ENCODE measurements at places on chromosomes 13 and 19.

GRCh38 chr19:45428384-45429231 lies 4.9 kb upstream of the ERCC1 start:
- DNase-seq, result peak; percentile 48

DNA sequence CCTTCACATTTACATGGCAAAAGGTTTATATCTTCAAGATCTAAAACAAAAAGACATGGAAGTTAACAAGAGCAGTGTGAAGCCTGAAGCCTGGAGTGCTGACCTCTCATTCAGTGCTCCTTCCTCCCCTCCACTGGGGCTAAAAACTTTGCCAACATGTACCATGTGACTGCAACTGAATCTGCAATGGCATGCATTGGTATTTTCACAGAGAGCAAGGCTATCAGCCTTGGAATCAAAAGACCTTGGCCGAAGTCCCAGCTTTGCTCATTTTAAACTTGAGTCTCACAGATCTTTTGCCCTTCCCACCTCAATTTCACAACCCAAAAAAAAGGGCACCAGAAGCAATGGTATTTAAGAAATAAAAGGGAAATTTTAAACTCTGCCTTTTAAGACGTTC lies 325.1 kb downstream of the DCT start:
- no peak for DNase-seq

DNA sequence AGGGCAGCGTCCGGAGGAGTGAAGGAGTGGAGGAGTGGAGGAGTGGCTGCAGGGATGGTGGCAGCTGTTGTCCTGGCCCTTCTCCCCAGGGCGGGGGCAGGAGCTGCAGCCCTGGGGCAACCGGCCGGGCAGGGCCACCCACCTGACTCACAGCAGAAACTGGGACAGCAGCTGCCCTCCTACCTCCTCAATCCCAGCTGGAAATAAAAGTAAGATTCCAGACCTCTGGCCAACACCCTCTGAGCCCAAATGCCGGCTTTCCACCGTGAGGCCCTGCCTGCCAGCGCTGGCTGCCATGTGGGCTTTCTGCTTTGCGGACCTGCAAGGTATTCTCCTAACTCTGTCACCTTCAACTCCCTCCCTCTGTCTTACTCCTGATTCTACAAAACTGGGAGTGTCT lies 3.3 kb upstream of the CLPP start:
- DNase-seq, result no peak

GRCh38 chr19:46637224-46637623 lies 1.2 kb upstream of the GNG8 start:
- no peak for DNase-seq

- DNase-seq, result no peak
Measured at GRCh38 chr13:35672611-35673010, 196.1 kb upstream of the MAB21L1 start.

- peak; percentile 18 for DNase-seq
Measured at GRCh38 chr13:72643311-72643989, 84.0 kb downstream of the MZT1 start.

GRCh38 chr19:1826557-1827521 lies 14.8 kb upstream of the ATP8B3 start:
- no peak for DNase-seq

GRCh38 chr13:97743938-97744337 lies 209.5 kb upstream of the IPO5 start:
- DNase-seq, result no peak

DNA sequence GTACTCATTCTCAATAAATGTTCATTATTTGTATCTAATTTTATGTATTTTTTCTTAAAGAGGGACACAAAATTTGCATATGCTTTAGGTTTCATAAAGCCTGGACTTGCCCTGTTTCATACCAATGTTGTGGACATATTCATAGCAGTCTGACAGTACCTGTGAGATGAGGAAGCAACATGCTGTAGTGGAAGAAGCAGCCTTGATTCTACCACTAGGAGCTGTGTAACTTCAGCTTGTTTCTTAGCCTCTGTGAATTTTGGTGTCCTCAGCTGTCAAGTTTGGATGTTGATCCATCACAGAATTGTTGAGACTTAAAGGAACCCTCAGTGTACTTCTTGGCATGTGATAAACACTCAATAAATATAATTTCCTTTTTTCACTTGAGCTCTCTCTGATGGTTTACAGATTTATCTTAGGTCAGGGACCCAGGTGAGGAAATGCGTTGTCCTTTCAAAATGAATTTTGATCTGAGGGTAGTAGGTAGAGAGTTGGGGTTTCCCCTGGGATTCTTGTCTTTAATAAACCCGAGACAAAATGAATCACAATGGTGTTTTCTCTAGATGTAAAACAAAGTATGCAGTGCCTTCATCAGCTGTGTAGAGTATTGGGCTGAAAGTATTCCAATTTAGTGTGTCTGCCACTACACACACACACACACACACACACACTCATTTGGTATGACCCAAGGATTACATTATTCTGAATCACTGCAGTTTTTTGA lies 152.1 kb downstream of the KCNRG start:
- DNase-seq, result no peak

DNA sequence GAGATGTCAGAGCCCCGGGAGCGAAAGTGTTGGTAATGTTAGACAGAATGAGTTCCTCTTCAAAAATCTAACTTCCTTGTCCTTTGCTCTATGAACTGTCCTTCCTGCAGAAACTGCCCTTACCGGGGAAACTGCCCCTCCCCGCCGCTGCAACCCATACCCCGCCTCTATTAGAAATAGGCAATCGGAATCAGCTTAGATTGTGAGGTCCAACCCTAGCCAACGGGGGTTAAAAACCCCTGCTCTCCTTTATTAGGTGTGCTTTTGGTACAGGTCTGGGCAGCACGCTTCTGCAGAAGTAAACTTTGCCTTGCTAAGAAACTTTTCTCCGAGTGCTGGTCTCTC lies 11.5 kb upstream of the CAPNS1 start:
- DNase-seq, result no peak

GRCh38 chr13:44063467-44063866 lies 183.8 kb downstream of the LACC1 start:
- no peak for DNase-seq
